ENCODE measurements at places on chromosomes 4 and X.

DNA sequence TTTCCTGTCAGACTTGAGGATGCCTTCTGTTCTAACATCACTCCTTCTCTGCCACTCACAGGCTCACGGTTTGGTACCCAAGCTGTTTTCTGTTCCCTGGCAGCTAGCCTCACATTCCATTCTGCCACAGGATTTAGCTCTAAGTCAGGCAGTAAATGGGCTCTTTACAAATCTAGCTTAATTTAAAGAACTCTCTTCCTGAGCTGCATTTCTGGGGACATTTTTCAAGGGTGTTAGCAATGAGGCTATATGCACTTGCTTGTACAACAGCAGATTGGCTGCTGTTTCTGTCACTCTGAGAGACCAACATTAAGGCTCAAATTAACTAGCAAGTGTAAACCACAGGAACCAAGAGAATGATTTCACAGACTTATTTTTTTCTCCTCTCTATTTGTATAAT lies 337.8 kb upstream of the NOCT start:
- no peak for DNase-seq

- no peak for DNase-seq
Measured at GRCh38 chr4:81562093-81562492, 90.4 kb upstream of the RASGEF1B start.

- no peak for DNase-seq
Measured at GRCh38 chr4:136927172-136927571, 605.1 kb downstream of the PCDH18 start.

GRCh38 chrX:50813843-50814661 lies at the start of gene SHROOM4:
SHROOM4 (minus strand) TSS chrX:50814194; CDS start chrX:50814018, 176 bp downstream.
- DNase-seq: no peak

DNA sequence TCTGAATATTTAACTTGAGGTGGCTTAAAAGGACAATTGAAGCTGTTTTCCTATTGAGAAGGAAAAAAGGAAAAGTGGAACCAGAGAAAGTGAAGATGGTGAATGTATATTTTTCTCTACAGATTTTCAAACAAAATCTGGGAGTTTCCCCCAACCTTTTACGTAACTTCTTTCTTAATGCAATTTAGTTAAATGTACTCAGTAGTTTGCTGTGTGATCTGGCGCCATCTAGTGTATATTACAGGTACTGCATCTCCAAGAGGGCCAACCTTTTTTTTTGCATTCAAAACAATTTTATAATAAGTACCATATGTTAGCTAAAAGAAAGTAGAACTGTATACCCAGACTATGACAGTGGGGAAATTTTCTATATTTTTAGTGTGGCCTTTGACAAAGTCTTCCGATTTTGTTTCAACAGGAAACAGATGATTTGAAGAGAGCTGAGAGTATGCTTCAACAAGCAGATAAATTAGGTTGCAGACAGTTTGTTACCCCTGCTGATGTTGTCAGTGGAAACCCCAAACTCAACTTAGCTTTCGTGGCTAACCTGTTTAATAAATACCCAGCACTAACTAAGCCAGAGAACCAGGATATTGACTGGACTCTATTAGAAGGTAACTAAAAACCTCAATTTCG lies 82.0 kb downstream of the PLS3 start:
- DNase-seq: peak; percentile 42

GRCh38 chrX:104112326-104112951 lies at the start of gene ZCCHC18:
ZCCHC18 (plus strand) TSS chrX:104112523; CDS start chrX:104114112, 1,589 bp downstream.
- DNase-seq: peak; percentile 85

DNA sequence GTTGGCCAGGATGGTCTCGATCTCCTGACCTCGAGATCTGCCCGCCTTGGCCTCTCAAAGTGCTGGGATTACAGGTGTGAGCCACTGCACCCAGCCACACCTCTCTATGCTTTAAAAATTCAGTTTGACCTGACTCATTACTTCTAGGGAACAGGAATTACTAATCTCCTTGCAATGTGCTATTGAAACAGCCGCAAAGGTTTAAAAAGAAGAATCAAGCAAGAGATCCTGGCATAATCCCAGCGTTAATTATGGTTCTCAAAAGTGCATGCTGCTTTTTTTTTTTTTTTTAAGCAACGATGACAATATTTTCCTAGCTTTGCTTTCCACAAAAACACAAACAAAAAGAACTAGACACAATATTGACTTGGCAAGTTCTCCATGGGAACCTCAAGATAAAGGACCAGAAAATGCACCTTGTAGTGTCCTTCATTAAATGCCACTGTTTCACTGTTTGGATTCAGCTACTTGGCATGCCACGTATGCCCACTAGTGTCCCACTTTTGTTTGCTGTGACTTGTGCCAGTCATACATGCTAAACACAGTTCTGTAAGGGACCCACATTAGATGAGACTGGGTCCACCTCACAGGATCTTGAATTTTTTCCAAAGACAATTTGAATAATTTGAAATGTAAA lies 112.6 kb upstream of the PPARGC1A start:
- DNase-seq: no peak

DNA sequence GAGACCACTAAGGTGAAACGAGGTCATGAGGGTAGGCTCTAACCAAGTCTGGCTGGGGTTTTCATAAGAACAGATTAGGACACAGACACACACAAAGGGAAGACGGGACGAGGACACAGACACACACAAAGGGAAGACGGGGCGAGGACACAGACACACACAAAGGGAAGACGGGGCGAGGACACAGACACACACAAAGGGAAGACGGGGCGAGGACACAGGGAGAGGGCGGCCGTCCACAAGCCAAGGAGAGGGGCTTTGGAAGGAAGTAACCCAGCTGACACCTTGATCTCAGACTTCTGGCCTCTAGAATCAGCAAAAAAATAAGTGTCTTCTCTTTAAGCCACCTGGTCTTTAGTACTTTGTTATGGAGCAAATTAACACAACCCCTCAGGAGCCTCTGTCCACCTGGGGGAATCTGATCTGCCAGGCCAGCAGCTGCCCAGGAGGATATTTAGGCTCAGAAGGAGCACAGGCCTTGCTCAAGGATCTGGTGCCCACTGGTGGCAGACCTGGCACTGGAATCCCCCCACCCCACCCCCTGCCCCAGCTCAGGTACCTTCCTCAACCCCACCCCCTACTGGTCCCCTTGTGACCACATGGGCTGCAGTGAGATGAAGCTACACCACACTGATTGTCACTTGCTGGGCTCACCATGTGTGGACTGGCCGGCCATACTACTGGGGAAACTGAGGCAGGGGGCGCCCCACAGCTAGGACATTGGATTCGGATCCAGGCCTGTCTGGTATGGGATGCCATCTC lies 2.8 kb downstream of the ABLIM2 start:
- DNase-seq: no peak

Data from NCI-H1092 treated with DMSO at 0.1 percent for 48 hours (cell line).